ENCODE measurements at places on chromosomes 7 and 10.

- no peak for DNase-seq
Measured at GRCh38 chr10:125709553-125710474, 9.7 kb upstream of the EDRF1 start.

GRCh38 chr7:63040966-63041610 is 957.6 kb upstream of the ZNF722 start:
- no peak for DNase-seq

GRCh38 chr7:100867040-100867775 is at the start of gene TRIP6:
Gene TRIP6 (plus strand): TSS chr7:100867387. CDS start chr7:100867498, 111 bp downstream.
- peak; percentile 59 for DNase-seq

DNA sequence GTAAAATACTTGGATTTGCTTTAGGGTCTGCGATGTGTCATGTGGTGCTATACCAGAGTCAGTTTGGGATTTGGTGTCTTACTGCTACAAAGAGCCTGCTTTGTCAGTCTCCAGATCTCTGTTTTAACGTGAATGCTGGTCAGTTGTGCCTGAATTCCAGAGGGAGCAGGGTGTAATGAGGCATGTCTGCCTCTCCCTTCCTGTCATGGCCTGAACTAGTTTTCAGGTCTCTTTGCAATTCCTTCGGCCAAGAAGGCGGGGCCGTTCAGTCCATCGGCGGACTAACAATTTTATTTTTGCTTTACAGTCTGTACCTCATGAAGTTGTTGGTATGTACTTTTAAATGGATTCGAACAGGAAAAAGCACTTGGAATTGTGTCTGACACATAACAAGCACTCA is 465.1 kb upstream of the ADARB2 start:
- no peak for DNase-seq

GRCh38 chr7:86790383-86790782 is 146.7 kb downstream of the GRM3 start:
- DNase-seq: no peak

DNA sequence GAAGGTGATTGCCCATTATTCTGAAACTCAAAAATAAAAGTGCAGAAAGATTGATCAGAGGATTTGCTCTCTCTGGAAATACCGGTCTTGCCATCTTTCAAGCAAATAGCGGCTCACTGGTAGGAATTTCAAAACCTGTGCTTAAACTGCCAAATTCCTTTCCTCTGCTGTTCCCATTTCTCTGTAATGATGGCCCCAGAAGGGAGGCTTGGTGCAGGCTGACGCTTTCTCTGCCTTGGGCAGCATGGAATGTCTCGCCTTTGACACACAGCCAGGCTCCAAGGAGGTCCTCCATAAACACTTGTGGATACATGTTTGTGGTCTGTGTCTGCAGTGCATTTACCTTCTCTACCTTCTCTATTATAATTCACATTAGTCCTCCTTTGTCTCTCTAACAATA is 146.8 kb downstream of the HIBADH start:
- DNase-seq: no peak

GRCh38 chr10:847868-848267 is 83.6 kb downstream of the LARP4B start:
- no peak for DNase-seq

- no peak for DNase-seq
Measured at GRCh38 chr7:88666626-88667025, 92.9 kb upstream of the ZNF804B start.

- no peak for DNase-seq
Measured at GRCh38 chr7:70474639-70475234, 657.2 kb upstream of the GALNT17 start.

GRCh38 chr7:90488220-90488619 is 18.8 kb downstream of the PTTG1IP2 start:
- no peak for DNase-seq

- no peak for DNase-seq
Measured at GRCh38 chr10:108904163-108904838, 1019.0 kb downstream of the XPNPEP1 start.

- no peak for DNase-seq
Measured at GRCh38 chr10:98030991-98031431, 590 bp upstream of the CRTAC1 start.

DNA sequence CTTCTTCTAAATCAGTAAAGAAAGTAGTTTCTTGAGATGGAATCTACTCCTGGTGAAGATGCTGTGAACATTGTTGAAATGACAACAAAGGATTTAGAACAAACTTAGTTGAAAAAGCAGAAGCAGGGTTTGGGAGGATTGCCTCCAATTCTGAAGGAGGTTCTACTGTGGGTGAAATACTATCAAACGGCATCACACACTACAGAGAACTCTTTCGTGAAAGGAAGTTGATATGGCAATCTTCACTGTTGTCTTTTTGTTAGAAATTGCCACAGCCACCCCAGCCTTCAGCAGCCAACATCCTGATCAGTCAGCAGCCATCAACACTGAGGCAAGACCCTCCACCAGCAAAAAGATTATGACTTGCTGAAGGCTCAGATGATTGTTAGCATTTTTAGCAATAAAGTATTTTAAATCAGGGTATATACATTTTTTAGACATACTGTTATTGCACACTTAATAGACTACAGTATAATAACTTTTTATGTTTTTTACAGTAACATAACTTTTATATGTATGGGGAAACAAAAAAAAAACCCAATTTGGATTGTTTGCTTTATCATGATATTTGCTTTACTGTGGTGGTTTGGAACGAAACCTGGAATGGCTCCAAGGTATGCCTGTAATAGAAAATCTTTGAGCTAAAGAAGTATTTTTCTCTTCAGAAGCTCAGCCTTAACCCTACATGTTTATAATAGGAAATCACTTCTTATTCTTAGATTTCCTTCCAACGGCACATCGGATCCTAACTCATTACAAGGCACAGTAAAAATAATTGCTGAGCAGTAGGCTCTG is 257.3 kb downstream of the LRMDA start:
- DNase-seq: no peak

- DNase-seq: no peak
Measured at GRCh38 chr10:112227331-112227987, 43.9 kb upstream of the GPAM start.

DNA sequence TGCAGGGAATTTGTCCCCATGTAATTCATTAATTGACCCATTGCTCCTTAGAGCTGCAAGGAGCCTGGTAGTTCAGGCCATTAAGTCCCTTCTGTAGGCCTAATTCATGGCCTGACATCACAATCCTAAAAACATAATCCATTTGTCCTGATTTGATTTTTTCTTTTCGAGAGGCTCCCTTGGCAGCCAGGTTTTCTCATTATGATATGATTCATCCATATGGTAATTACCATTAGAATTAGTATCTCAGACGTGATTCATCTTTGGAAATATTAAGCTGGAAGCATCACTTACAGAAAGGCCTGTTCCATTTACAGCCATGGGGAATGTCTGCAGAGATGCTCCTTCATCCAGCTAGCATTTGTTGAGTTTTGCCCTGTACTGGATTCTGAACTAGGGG is 128.5 kb downstream of the PLCE1 start:
- DNase-seq: no peak

GRCh38 chr10:43962346-43963191 is 313.9 kb upstream of the ZNF32 start:
- no peak for DNase-seq

DNA sequence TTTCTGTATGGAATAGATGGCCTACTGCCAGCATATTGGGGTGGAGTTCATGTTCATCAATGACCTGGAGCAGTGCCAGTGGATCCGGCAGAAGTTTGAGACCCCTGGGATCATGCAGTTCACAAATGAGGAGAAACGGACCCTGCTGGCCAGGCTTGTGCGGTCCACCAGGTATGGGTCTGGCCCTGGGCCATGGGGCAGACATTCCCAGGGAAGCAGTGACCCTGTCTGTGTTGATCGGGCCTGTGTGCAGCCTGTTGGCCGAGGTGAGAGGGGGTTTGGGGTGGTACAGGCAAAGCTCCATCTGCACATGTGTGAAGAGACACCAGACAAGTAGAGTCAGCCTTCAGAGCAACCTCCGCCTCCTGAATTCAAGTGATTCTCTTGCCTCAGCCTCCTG is 67.3 kb downstream of the OGDH start:
- DNase-seq: no peak

DNA sequence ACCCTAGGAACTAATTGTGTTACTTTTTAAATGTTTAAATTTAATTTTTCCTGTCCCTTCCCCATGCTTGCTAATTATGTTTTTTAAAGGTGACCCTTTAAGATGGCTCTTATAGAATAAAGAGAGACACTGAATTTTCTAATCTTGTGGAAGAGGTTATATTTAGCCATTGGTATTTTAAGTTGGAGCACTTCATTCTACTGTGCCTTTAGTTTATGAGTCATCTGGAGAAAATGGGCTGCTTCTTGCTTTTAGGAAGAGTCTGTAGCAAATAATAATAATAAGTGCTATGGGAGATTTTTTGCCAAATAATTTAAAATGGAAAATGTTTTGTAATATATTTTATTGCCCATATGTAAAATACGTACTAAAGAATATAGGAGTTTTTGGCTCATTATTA is 139.7 kb downstream of the ADK start:
- DNase-seq: no peak

DNA sequence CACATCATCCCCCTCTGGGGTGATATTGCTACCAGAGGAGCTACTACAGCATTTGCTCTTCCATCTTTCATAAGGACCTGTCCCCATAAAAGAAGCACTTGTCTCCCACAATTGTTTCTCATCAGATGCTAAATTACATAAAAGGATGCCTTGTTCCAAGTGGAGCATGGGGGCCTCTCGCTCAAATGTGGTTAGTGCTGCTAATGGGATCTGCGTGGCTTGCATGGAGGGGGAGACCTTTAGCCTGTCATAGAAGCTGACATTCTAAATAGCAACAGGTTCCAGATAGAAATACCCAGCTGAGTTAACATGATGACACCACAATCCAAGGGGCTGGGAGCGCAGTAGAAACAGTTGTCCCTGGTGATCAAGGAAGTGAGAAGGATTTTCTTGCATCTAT is 257.9 kb downstream of the SFMBT2 start:
- DNase-seq: no peak

DNA sequence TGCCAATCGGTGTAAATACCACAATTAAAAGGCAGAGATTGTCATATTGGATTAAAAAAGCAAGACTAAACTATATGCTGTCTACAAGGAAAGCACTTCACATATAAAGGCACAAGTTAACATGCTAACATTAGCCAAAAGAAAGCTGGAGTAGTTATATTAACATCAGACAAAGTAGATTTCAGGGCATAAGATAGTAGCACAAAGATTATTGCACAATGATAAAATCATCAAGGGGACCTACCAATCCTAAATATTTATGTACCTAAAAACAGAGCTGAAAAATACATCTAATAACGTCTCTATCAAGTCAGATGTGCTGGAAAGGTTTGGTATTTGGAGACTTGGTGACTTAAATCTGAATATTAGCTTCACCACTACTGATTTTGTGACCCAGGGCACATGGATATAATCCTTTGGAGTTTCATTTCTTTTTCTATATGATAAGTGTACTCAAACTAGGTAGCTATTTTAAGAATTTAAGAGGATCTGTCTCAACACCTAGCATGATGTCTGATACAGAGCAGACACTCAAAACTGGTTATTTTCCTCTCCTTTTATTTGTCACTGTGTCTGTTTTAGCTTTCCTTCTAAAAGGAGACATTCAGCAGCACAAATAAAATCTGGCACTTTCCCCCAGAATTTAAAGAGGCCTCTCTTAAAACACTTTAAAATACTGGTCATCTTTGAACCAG is 156.5 kb downstream of the DOCK4 start:
- DNase-seq: no peak

DNA sequence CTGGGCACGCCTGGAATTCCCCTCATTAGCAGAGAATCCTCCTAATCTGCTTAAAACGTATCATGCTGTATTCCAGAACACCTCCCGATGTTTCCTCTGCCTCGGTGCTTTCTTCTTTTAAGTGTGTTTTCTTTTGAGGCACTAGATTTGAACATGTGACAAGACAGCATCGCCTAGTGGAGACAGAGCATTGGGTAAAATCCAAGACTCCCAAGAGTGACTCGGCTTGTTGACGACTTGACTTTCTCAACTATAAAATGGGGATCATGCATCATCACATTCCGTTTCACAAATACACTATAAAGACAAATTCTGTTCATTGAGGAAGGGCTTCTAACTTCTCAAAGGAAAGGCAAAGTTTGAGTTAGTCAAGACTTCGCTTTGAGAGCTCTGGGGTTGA is 105.6 kb upstream of the RNF32 start:
- no peak for DNase-seq

DNA sequence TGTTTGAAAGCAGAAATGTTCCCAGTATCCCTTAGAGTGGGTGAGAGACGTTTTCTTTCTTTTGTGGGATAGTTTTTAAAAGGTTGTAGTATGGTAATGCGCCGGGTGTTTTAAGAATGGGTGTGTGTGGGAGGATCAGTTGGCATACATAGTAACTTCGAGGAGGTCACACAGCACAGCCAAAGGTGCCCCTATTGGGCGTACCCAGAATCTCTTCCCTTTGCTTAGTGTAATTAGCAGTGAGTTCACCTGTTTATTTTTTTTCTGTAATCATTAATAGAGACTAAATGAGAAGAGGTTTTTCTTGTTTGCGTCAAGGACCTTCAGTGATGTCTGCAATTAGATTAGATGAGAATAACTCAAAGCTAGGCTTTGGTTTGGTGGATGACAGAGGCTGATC is 1.5 kb downstream of the PLEKHA8 start:
- no peak for DNase-seq

GRCh38 chr7:66326501-66327215 is 121.5 kb downstream of the TPST1 start:
- no peak for DNase-seq

GRCh38 chr10:46282842-46283574 is 3.8 kb upstream of the ANTXRL start:
- no peak for DNase-seq

- DNase-seq: no peak
Measured at GRCh38 chr7:3912291-3912690, 611.2 kb downstream of the SDK1 start.

DNA sequence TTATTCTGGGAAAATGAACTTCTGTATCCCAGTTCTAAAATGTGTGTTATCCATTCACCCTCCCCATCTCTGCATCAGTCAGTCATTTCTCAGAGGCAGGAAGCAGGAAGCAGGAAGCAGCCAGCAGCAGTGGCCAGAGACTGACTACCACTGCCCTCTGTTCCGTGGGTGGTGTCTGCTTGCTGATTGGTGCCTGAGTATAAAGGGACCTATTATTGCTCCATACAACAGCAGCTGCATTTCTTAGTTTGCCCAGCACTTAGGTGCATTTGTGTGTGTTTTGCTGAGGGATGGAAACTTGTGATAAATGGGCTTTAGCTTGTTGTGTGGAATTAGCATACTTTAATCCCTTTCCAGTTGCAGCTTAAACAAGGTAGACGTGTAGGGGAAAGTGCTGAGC is 582.2 kb downstream of the SORCS1 start:
- DNase-seq: no peak

GRCh38 chr7:157539521-157539920 is 202.7 kb downstream of the DNAJB6 start:
- DNase-seq: no peak

DNA sequence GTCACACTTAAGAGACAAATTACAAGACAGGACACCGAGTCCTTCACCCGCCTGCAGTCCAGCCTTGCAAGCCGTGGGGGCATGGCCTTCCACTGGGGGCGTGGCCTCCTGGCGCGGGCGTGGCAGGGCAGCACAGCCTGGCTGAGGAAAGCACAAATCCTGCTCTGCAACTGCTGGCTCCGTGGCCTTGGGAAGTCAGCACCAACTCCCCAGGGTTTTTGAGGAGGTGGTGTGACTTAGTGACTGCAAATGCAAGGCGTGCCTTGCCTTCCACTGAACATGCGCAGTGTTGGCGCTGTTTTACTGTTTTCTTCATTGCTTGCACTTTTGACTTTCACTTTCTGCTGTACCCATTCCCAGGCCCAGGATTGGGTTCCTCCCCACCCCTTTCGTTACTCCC is 12.9 kb upstream of the BMS1 start:
- no peak for DNase-seq

All from stimulated activated CD8-positive, alpha-beta memory T cell treated with anti-CD3 and anti-CD28 coated beads, Interleukin-7, amount 100 ng/mL, for 48 hours (primary cell).